Muscle of back (tissue), 13 donors: ENCODE measurements at places on chromosomes 3 and 15. TPM values are rescaled to one million over a fixed set of nuclear protein-coding genes. Genes with fewer than 3 reads are reported as not detected.

Gene CCDC54
- polyA plus RNA-seq, result 3.4 TPM

DNA sequence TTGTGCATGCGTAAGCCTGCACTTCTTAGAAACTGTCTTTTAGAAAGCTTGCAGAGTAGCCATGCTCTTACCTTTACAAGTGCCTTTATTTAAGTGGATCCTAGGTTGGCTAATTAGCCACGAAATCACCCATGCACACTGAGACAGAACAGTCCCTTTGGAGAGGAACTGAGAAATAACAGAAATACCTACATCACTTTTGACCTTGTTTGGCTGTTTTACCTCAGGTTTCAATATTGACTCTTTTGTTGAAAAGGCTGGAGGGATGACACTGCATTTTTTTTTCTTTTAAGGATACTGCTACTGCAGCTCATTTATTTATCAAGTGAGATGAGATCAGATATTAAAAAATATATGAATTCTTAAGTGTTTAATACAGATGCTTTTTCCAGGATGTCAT lies 155.6 kb upstream of the GOLIM4 start:
- peak; percentile 4 for DNase-seq

Gene SLC28A2
- polyA plus RNA-seq, result 0.21 TPM

- DNase-seq, result no peak
Measured at GRCh38 chr3:31765871-31766270, 215.2 kb downstream of the OSBPL10 start.

- DNase-seq, result no peak
Measured at GRCh38 chr3:8732413-8732812, 1.2 kb upstream of the CAV3 start.

GRCh38 chr3:128123156-128123537 lies 465 bp downstream of the RUVBL1 start:
- DNase-seq, result no peak
